ENCODE measurements at places on chromosomes 11 and 22.

DNA sequence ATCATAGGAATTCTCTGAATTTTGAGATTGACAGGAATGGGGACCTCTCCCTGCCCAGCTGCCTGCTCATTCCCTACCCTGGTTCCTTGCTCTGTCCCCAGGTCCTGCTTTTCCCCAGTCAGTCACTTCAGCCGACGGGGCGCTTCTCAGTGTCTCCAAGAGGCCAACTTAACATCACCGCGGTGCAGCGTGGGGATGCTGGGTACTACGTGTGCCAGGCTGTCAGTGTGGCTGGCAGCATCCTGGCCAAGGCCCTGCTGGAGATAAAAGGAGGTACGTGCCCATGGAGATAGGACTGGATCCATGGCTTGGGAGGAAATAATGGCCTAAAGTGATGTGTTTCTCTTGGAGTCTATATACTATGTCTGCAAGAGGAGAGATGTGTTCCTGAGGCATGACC lies 7.0 kb downstream of the ROBO3 start:
- DNase-seq, result no peak

DNA sequence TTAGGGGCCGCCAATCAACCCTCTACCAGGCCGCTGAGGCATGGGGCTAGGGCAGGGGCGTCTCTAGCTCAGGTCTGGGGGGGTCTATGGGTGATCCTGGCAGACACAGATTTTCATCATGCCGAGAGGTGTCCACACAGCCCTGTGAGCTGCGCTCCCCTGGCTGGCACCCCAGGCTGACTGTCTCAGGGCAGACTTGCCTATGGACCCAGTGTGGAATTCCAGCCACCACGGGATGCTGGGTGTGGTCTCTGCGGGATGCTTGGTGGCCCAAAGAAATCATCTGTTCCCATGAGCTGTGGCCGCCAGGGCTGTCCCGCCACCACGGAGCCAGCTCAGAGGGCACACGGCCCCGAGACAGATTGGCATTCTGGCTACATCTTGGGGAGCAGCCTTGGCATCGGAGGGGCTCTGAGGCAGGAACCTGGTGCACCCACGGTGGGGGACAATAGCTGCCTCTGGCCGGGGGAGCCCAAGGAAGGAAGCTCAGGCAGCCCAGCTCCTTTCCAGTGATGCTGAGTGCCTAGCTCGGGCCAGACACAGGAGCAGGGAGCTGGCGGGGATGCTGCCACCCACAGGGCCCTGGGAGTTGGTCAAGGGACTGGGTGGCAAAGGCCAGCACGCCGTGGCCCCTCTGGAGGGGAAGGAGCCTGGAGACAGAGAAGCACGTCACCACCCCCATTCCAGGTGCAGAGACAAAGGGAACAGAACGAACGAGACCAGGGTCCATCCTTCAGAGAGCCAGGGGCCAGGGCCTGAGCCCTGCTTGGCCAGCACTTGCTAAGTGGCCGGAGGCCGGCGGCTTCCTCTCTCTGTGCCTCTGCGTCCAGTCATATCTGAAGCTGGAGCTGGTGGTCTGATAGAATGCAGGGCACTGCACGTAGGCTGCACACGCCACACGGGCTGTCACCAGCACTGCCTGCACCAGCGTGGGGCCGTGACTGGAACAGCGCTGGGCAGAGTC lies 64.4 kb upstream of the FGF3 start:
- no peak for DNase-seq

DNA sequence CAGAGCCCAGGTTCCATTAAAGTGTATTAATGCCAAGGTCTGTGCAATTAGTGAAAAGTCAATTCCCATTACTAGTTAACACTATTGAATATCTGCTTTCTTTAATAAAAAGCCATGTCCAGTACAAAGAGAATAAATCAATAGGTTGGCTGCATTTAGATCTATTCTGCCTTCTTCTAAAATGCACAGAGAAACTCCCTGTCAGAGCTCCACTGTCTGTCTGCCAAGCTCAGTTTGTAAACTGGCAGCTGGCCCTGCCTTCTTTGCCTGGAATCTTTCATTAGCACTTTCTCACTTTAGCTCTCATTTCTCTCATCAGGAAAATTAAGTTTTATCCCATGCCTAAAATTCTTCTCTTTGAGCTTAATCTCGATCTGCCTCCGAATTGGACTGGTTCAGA lies 35.6 kb downstream of the ARL14EP start:
- DNase-seq, result no peak

GRCh38 chr11:77203901-77204753 lies 76.1 kb downstream of the MYO7A start:
- DNase-seq, result no peak

GRCh38 chr22:42173183-42173926 lies 42.7 kb upstream of the CYP2D6 start:
- DNase-seq, result no peak

All from GM12865 (cell line).